Cardiac atrium fibroblast (primary cell): ENCODE measurements at places on chromosomes 4 and X. TPM values are rescaled to one million over a fixed set of nuclear protein-coding genes. Genes with fewer than 3 reads are reported as not detected.

GSX2 gene
- total RNA-seq, result not detected in 2 replicates

VMA21 gene
- total RNA-seq, result 23.8 and 38.7 TPM in 2 replicates

LNX1 gene
- 2.9 and 7.6 TPM in 2 replicates for total RNA-seq

ADH1C gene
- total RNA-seq, result 0.54 and 1.3 TPM in 2 replicates

CENPI gene
- 1.3 and 4.1 TPM in 2 replicates for total RNA-seq

ARHGEF38 gene
- not detected in 2 replicates for total RNA-seq

PDHA2 gene
- not detected in 2 replicates for total RNA-seq
